ENCODE measurements at places on chromosomes 12 and 14.

GRCh38 chr12:94206886-94207285 is 58.5 kb downstream of the PLXNC1 start:
- DNase-seq, result no peak

DNA sequence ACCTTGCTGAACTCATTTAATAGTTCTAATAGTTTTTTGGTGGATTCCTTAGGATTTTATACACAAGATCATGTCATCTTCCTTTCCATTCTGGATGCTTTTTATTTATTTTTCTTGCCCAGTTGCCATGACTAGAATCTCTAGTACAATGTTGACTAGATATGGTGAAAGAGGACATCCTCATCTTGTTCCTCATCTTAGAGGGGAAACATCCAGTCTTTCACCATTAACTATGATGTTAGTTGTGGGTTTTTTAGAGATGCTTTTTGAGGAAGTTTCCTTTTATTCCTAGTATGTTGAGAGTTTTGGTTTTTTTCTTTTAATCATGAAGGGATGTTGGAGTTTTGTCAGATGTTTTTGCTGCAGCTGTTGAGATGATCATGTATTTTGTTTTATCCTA is 8.7 kb downstream of the ANKRD13A start:
- no peak for DNase-seq

DNA sequence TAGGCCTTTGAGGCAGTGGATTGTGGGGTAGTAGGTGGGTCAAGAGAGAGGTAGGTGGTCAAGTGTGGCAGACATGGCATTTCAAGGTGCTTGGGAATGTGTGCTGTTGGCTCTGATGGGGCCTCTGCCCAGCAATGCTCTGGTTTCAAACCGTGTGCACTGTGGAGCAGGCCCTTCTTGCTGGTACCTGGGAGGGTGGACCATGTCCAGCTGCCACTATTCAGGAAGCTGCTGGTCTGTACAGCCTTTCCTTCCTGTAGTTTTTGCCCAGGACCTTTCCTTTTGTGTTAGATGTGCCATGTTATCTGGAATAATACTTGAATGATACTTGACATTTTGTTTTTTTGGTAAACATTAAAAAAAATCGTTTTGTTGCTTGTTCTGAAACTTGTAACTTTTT is 14.8 kb downstream of the RIMKLB start:
- no peak for DNase-seq

DNA sequence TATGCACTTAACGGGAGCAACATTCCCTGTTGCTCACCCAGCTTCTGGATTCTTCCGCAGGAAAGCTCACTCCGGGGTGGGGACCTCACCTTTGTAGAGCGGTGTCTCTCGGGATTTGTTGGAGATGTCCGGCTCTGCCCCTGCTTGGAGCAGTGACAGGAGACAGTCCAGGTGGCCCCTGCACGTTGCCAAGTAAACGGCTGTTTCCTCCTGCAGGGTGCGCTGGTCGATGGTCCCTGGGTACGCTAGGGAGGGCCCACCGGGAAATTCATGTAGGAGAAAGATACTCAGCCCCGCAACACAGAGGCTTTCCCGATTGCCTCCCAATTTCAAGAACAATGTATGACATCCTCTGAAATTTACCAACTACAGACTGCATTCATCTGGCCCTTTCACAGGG is 23.1 kb downstream of the ASB2 start:
- DNase-seq, result no peak

GRCh38 chr12:51915951-51916350 is 8.6 kb downstream of the ACVRL1 start:
- DNase-seq, result no peak

DNA sequence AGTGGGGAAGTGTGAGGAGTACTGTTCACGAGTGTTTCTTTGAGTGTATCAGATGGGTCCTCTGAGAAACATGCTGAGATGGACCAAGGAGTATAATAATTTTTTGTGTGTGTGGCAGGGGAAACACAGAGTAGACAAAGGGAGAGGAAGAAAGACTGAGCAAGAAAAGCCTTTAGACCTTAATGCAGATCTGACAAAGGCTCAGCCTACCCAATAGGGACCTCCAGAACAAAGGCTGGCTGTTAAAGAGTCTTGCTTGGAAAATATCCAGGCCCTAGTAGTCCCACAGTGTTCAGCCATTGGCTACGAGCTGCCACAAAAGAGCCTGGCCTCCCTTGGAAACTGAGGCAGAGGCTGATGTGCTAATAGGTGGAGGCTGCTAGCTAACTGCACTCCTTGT is 13.5 kb downstream of the COQ5 start:
- no peak for DNase-seq

- peak; percentile 17 for DNase-seq
Observed at GRCh38 chr12:56634837-56635791, 5.0 kb upstream of the BAZ2A start.
